Foreskin keratinocyte (primary cell): ENCODE measurements at places on chromosomes 1 and 21. TPM values are rescaled to one million over a fixed set of nuclear protein-coding genes. Genes with fewer than 3 reads are reported as not detected.

- DNase-seq = no peak
Measured at GRCh38 chr1:239930686-239931262, 160.9 kb upstream of the FMN2 start.

GRCh38 chr1:20029178-20029912, 40.6 kb upstream of the PLA2G5 start:
- DNase-seq = no peak

DNA sequence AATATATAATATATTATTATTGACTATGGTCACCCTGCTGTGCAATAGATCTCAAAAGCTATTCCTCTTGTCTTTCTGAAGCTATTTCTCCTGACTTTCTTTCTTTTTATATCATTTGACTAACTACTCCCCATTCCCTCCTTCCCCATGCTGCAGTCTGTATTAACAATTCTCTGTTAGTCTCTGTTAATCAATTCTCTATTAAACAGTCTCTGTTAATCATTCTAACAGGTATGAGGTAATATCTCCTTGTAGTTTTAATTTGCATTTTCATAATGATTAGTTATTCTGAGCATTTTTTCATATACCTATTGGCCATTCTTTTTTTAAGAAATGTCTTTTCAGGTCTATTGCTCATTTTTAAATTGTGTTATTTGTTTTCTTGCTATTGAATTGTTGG, 201.0 kb upstream of the B3GALT2 start:
- no peak for DNase-seq

Gene KCNJ9
- not detected in 2 replicates for total RNA-seq

Gene RGS8
- not detected in 2 replicates for total RNA-seq

Gene KCNH1
- total RNA-seq = not detected in 2 replicates

Gene MRPS15
- 166 and 181 TPM in 2 replicates for total RNA-seq
